ENCODE measurements at places on chromosomes 16 and 17. TPM values are rescaled to one million over a fixed set of nuclear protein-coding genes. Genes with fewer than 3 reads are reported as not detected.
A peak's percentile ranks its signal among the peaks of the same experiment; 100 is the strongest.

USP43 gene
- 12.0 TPM for total RNA-seq

FTO gene
- total RNA-seq = 64.9 TPM

MT4 gene
- total RNA-seq = not detected

SECTM1 gene
- total RNA-seq = 0.07 TPM

- DNase-seq = no peak
Observed at GRCh38 chr17:7216242-7217112, 3.2 kb downstream of the DLG4 start.

- peak; percentile 81 for DNase-seq
Observed at GRCh38 chr17:39199820-39200069, 338 bp upstream of the RPL19 start.

DNA sequence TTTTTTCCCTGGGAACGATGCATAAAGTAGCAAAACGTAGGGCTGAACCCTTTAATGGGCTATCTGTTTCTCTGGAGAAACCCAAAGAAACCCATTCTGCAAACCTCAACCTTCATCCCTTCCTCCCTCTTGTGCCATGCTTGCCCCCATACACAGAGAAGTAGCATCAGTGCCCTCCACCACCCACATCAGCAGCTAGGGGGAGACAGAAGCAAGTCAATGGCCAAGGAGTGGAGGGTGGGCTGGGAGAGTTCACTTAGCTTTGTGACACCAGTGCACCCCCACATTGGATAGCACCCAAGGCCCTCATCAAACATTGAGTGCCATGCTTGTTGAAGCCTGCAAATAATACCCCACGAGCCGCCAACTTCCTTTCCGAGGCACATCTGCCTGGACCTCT lies 282.4 kb downstream of the ABCC12 start:
- no peak for DNase-seq

GRCh38 chr16:57795431-57795878 lies 6.8 kb downstream of the KIFC3 start:
- no peak for DNase-seq

DNA sequence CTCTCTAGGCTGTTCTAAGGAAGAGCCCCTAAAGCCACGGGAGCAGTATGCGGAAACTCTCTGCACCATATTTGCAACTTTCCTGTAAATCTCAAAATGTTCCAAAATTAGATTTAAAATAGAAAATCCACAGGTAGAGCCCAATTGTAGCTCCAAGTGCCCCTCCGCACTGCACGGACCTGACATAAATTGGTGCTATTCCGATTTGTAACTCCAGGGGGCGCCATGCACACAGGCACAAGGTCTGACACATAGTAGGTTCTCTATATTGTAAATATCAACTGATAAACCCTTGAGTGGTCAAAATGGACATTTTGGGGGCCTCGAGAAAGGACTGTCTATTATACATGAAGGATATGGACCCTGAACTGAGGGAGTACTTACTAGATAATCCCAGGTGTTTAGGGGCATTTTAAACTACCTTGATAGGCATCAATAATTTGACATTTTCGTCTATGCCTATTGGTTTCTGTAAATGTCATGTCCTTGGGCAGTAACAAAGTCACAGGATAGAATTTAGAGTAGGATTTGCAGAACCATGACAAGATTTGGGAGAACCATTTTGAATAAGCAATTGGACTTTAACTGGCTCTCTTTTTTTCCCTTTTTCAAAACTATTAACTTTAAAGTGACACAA lies 36.6 kb upstream of the TMEM132E start:
- DNase-seq = no peak
